ENCODE measurements at places on chromosomes 11 and 22.

DNA sequence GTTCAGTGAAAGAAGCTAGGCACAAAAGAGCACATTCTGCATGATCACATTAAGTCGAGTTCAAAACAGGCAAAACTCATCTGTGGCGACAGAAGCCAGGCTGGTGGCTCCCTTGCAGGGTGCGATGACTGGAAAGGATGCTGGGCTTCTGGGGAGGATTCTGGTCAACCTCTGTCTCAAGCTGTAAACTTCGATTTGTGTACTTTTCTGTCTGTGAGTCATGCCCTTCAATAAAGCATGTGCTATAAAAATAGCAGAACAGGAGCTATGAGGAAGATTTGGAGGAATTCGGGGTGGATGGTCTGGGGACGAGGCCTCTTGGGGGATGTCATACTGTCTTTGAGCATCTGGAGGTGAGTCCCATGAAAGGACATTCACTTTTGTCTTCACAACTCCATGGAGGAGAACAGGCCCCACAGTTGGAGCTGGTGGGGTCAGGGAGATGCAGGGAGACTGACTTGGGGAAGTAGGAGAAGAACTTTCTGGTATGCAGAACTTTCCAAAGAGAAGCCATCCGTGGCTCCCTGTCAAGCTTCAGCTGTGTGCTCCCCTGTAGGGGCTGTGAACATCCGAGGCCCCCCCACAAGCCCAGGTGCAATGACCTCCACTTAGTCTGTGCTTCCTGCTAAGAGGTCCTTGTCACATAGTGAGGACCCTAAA, 77.8 kb upstream of the LINC01488 start:
- no peak for DNase-seq

DNA sequence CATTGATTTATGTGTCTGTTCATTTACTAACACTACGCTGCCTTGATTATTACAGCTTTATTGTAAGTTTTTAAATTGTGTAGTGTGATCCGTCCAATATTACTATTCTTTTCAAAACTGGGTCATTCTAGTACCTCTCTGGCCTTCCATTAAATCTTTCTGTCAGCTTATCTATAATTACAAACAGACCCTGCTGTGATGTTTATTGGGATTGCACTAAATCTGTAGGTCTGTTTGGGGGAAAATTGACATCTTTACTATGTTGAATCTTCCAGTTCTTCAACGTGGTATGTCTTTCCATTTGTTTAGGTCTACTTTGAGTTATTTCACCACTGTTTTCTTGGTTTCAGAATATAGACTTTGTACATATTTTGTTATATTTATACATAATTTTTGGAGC, 15.6 kb downstream of the CABIN1 start:
- no peak for DNase-seq

DNA sequence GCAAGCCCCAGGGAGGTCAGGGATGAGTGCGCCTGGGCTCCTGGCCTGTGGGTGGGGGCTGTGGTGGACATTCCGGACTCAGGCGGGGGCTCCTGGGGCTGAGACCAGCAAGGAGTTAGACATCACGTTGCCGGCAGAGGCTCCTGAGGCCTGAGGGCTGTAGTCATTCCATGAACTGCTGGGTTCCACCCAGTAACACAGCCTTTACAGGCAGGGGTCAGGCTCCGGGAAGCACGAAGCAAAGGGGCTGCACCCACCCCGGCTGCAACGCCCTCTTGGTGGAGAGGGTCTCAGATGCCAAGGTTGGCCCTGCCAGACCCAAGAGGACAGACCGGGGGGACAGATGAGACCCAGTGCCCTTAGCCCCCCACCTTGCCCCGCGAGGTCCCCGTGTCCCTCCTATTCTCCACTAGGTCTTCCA, 9.0 kb downstream of the TNNT3 start:
- DNase-seq, result no peak

DNA sequence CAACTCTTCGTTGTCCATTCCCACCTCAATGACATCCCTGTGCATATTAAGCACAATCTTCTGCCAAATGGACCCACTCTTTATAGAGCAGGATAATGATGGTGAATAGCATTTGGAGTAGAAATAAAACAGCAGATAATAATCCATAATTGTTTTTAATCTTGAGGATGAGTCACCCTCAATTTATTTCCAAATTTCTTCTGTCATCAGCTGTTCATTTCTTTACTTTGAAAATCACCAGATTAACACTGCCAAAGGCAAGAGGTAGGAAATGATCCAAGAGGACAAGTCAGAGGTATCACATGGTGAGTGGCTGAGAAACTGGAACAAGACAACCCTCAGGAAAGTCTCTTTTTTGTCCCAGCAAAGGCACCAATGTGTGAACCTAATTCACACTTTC, 7.3 kb upstream of the AMBRA1 start:
- DNase-seq, result no peak

DNA sequence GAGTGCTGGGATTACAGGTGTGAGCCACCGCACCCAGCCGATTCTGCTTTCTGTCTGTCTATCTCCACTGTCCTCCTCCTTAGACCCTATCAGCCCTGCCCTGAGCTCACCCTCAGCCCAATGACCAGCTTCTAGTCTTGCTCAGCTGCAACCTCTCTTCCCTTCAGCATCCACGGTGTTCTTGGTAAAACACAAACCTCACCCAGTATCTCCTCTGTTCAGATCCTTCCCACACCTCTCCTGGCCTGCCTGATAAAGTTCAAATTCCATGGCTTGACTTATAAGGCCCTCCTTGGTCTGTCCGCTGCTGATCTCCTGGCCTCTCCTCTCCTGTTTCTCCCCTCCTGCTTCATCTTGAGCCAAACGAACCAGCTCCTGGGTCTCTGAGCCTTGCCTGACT, 14.5 kb upstream of the NCF4 start:
- DNase-seq, result no peak

GRCh38 chr11:86182976-86183584, 61.5 kb upstream of the EED start:
- peak; percentile 56 for DNase-seq

DNA sequence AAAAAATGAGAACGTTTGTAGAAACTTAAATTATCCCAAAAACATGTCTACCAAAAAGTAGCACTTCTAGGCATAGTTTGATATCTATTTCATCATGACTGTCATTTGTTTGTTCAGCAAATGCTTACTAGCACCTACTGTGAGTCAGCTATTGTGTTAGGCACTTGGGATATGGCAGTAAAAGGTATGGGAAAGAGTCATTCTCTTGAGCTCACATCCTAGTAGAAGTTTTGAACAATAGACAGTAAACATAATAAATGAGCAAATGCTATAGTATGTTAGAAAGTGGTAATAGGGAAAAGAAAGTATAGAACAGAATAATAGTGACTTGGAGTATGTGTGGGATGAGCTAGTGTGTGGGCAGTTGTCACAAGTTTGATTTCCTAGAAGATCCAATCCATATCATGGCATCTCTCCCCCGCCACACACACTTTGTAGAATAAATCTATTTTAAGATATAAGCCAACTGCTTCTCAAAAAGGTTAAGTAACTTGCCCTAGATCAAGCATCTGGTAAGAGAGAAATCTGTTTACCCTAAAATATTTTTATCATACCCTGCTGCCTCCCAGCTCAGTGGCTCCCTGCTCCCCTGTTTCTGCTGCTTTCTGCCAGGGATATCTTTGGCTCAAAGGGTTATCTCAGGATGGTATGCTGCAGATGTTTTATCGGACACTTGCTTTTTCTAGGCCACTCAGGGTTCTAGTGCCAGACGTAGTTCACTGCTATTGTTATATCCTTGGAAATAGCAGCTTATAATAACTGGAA, 129.7 kb downstream of the NCAM1 start:
- DNase-seq, result no peak

DNA sequence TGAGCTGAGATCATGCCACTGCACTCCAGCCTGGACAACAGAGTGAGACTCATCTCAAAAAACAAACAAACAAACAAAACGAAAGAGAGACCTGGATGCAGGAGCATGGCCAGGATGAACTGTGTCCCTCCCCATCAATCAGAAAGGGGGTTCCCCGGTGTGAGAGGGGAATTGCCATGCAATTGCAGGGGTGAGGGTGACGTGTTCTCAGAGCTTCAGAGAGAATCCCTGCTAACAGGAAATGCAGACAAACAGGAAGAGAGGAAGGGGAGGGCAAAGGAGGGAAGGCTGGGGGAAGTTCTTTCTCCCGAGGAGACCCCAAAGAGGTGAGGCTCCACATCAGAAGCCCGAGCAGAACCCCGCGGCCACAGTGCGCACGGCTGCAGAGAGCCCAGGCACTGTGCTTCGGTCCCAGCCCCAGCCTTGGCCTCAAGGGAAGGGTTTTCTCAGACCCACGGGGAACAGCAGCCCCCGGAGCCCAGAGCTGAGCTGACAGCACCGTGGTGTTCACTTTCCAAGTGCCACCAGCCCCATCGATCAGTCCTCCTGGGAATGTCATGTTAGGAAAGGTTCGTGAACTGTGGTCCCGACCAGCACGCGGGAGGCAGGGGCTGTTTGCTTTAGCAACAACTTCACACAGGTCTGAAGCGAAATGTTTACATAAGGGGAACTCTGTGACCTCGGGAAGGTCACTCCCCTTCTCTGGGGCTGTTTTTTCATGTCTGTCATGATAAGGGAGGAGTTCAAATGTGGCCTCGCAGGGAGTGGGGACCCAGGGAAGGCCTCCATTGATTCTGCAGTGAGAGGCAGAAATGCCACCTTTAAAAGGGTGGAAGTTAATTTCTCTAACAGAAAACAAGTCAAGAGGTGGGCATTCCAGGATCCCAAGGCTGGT, 108.0 kb upstream of the ANO1 start:
- DNase-seq, result no peak

GRCh38 chr11:11876458-11876857, 34.7 kb downstream of the USP47 start:
- DNase-seq, result no peak

DNA sequence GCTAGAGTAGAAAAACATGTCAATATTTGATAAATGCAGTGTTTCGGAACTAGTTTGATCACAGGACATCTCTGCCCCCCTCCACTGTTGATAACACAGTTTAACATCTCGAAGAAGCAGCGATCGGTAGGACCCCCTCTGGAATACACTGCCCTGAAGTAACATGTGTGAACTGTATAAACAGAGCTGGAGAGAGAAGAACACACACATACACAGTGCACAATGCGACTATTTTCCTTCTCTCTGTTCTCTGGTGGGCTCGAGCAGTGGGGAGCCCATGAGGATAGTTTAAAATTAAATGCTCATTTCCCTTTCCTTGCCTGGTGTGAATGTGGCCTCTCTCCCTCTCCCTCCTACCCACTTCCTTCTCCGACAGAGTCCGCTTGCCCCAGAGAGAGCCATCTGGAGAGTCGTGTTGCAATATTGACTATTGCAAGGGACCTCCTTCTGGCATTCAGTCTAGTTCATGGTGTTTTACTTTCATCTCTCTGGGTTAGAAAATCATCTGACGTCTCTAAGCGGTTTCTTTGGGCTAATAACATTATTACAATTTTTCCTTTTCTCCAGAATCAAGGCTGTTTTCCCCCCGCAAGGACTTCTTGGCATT, 51.6 kb upstream of the BARX2 start:
- no peak for DNase-seq

GRCh38 chr22:24137595-24137994, 43.7 kb upstream of the SUSD2 start:
- no peak for DNase-seq

- no peak for DNase-seq
Observed at GRCh38 chr11:72969894-72970335, 155.7 kb downstream of the ATG16L2 start.

DNA sequence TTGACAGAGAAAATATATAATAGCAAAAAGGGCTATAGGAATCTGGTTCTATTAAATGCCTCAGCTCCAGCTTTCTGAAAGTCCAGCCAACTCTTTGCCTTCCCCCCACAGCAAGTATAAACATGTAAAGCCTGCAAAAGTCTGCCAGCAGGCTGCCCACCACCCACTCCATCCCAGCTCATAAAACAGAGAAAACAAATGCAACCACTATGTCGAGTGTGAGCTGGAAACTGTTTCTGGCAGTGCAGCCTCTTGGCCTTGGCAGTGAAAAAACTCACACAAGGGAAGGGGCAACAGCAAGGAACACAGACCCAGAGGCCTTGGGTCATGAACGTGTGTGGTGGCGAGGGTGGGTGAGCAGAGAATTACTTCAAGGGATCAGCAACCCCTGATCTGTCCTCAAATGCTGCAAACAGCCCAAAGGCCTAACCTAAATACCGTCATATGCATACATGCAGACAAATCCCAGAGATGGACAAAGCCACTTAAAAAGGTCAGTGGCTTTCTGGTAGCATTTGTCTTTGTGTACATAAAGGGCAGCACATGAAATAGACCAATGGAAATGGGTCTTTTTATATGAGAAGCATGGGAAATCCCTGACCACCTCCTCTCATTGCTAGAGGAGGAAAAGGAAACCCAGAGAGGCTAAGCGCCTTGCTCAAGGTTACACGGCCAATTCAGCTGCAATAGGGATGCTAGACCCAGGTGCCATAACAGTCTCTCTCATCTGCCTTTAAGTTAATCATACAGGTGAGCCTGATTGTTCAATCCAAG, 74.8 kb downstream of the NAT10 start:
- DNase-seq, result no peak

DNA sequence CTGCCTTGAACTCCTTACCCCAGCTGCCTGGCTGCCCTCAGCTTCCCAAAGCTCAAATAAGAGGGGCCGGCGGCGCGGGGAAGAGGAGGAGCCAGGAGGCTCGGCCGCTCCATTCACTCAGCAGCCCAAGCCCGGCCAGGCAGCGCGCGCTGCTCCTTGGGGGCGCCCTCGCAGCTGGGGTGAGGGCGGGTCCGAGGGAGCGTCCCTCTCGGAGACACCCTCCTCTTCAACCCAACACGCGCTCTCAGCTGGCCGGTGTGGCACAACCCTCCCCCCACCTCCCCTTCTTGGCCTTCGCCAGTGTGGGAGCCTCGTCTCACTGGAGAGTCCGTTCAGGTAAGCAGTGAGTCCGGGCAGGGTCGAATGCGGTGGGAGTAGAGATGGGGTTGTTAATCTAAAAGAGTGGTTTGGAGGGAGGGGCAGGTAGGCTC, at the start of gene WT1:
WT1 (minus strand) TSS at position 29 of the 431 bp plus-strand sequence.
- DNase-seq, result no peak

DNA sequence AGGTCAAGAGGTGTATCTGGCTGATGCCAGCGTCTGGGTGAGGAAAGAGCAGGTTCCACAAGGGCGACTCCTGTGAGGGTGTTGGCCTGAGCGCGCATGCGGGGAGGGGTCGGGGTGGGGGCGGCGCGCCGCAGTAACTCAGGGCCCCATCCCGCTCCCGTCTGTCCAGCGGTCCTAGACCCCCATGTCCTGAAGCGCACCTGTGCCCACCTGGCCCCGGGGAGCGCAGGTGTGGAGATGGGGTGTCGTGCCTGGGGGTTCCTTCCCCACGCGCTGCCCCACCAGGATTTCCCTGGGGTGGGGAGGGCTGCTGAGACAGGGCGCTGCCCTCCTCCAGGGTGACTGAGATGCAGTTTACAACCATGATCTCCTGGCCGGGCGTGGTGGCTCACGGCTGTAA, 20.9 kb downstream of the RNH1 start:
- DNase-seq, result no peak

- DNase-seq, result no peak
Observed at GRCh38 chr11:124311670-124312069, 2.1 kb downstream of the OR8D1 start.

DNA sequence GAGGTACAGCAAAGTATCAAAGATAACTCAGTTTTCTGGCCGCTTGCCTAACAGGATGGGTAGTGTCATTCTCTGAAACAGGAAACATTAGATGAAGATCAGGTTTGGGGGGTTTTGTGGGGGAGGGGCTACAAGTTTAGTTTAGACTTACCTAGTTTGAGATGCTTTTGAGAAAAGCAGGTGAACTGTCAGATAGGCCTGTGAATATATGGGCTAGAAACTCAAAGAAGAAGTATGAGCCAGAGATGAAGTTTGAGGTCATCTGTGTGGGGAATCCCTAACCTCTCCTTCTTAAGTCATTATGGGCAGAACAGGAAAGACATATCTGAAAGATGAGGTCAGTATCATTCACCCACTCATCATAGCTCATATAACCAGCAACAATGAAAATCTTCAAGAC, 11.9 kb downstream of the HOATZ start:
- no peak for DNase-seq
